ENCODE measurements at places on chromosomes 2 and 18. TPM values are rescaled to one million over a fixed set of nuclear protein-coding genes. Genes with fewer than 3 reads are reported as not detected.

Gene NETO1
- total RNA-seq = 19.8 TPM

GRCh38 chr2:213021971-213022899 lies 129.2 kb downstream of the IKZF2 start:
- DNase-seq = peak; percentile 88

DNA sequence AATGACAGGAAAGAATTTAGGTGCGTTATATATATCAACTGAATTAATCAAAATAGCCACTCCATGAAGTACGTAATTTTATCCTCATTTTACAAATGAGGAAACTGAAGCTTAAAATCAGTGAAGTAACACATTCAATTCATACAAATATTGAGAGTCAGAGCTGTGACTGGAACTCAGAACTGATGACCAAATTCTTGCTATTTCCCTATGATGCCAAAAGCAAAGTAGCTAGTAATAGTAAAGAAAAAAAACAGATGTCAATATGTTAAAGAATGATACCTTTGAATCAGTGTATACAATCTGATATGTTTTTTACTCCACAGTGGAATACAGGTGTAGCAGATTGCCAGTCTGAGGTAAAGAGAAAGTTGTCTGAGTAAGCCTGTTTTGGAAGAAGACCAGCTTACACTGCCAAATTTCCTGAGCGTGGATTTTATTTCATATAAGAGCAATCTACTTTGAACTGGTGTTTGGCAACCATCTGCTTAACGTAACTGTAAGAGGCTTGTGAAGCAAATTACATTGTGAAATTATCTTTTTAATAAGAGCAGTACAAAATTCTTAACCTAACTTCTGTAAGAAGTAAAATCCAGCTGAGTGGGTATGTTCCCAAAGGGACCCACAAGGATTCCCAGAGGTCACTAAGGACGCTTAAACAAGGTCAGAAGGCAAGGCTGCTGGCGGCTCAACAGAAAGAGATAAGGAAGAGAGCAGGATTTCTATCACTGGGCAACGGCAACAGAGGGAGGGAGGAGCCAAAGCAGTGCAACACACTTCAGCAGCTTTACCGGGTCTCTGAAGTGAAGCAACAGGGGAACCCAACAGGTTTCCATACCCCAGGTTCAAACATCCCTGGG lies 85.6 kb downstream of the IKZF2 start:
- DNase-seq = peak; percentile 29

Gene ANKRD30BL
- total RNA-seq = not detected

DNA sequence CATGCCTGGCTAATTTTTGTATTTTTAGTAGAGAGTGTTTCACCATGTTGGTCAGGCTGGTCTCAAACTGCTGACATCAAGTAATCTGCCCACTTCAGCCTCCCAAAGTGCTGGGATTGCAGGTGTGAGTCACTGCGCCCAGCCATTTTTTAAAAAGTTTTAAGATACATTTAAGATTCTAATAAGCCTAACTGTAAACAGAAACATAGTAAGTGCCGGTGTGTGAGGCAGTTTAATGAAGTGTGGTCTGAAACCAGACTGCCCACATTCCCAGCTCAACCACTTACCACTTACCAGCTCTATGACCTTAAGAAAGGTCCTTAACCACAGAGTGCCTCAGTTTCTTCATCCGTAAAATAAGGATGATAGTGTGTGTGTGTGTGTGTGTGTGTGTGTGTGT lies 42.4 kb downstream of the TMEM237 start:
- DNase-seq = peak; percentile 22

DNA sequence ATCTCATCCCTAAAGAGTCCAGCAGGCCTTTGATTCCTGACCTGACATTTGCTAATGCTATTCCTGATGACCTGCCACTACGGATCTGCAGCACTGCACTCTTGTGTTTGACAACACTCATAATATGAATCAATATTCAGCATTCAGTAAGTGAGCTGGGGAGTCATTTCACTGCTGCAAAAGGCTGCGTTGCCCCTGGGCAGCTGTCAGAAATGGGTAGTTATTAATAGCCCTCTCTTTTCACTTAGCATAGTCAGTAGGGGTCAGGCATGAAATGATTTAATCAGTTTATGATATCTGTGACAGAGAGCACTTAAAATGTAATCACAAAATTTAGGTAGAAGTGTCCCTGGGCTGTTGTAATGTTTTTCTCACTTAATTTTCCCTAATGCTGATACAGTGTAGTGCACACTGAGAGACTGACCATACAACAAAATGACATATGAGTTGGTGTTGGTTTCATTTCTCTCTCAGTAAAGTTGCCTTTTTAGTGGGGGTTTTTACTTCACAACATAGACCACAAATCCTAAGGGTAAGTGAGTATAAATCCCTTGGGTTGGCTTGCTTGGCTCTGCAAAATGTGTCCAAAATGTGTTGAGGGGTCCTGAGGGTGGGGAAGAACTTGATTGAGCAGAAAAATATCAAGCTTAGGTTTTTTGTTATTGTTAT lies 184.8 kb downstream of the CAMKMT start:
- DNase-seq = no peak

Gene SCN3A
- 1.4 TPM for total RNA-seq

GRCh38 chr18:43571078-43571689 lies 293.9 kb upstream of the SYT4 start:
- DNase-seq = peak; percentile 7

DNA sequence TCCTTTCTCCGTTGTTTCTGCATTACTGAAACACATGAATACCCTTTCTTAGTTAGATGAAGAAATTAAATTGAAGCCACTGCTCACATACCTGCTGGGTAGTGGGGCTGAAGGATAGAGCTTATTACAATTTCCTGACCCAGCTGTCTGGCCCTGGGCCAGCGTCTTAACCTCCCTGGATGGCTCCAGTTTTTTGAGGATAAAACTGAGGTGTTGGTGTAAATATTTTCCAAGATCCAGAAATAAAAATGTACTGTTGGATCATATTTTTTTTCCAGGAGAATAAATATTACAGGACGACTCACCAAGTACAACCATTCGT lies 3.5 kb downstream of the RNF144A start:
- no peak for DNase-seq

DNA sequence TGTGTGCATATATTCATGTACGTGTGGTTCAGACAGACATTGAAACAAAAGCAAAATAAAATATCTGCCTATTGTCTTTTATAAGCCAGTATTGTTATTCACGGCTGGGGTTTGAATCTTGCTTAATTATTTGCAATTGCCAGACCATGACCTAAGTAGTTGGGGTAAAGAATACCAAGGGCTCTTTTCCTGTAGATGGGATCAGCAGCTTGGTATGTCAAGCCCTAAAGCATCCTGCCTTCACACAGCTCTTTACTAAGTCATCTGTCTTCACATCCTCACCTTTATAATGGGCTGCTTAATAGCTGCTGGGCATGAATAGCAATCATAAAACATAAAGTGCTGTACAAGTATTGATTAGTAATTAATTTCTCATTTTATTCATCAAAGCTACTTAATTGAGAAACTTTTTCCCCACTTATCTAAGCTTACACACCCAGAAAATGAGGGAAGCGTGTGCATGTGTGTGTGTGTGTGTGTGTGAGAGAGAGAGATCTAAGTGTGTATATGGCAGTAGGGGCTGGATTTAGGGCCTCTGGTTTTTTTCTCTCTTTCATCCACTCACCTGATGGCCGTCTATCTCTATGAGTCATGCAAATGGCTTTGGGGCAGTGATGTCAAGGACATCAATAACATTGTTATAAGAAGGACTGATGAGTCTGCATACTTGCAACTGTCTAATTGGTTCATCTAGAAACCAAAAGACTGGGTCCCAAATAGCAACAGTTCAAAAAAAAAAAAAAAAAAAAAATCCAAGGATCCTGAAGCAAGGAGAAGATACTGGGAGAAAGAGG lies 244.1 kb upstream of the TNP1 start:
- peak; percentile 88 for DNase-seq

DNA sequence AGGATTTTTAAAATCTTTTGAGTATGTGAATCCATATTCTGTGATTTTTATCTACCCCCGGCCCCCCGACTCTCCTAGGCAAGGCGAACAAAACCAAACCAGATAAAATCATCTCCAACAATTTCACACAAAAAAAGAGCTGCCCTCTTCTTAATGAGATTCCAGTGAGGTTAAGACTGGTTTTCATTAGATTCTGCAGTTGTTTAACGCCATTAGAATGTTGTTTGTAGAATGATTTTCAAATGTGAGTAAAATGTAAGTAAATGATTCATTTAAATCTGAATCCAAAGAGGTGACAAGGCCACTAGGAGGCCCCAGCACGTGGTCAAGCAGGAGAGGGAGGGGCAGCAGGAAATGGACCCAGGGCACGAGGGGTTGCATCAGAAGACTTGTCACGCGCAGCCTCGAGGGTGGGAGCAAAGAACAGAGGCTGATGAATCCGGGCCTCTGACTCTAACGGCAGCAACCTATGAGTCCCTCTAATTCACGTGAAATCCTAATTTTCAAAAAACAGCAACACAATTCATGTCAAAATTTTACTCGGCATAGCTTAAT lies 24.3 kb upstream of the KLHL29 start:
- no peak for DNase-seq

DNA sequence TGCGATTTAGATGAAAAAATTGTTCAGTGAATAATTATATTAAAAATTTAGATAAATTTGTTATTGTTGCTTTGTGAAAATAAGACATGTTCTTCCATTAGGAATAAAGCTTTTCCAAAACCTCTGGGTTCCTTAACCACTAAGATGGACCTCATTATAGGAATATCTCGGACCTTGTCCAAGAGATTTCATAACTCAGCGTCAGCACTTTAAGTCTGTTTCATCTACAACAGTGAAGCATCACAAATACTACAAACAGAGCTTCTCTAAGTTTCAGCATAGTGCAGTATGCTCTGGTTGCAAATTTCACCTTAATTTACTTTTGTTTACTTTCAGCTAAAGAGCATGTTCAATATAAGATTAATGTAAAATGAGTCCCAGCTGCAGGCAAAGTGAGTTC lies 150.3 kb downstream of the UBE2E3 start:
- no peak for DNase-seq

- peak; percentile 20 for DNase-seq
Observed at GRCh38 chr2:191488135-191488534, 189.8 kb upstream of the NABP1 start.

- no peak for DNase-seq
Observed at GRCh38 chr18:56479841-56480240, 158.6 kb downstream of the TXNL1 start.

Gene INPP5D
- total RNA-seq = 14.7 TPM

Gene HOXD13
- total RNA-seq = not detected

Gene SLC5A7
- total RNA-seq = 0.05 TPM

Gene IL1A
- total RNA-seq = 0.43 TPM

- no peak for DNase-seq
Observed at GRCh38 chr2:123720760-123721159, 304.3 kb upstream of the CNTNAP5 start.

DNA sequence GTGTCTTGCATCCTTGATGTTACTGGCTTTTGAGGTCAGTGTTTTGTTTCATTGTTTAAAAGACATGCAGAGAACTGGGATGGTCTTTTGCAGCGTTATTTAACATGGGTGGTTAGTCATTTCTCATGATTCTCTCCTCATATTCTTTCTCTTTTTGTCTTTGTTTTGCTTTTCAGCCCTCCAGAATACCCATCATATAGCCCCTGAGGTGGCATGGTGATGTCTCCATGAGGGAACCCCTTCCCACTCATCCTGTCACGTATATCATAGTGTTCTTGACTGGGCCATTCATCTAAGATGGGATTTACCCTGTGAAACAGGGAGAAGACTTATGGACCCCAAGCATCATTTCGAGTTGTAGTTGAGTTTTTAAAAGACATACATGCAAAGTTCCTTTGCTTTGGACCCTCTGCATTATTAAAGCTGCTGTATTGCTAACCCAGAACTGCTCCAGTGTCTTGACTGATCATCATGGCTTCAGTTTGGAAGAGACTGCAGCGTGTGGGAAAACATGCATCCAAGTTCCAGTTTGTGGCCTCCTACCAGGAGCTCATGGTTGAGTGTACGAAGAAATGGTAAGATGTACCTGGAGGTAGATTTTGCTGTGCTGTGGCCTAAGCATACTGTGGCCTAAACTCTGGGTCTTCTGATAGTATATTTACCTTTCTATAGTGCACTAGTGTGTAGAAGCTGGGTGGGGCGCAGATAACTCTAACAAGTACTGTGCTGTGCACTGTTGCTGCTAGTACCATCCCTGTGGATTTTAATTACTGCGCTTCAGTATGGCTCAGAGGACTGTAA lies 1.4 kb downstream of the EHBP1 start:
- DNase-seq = no peak

Gene HRH4
- total RNA-seq = 0.17 TPM

- DNase-seq = no peak
Observed at GRCh38 chr2:1606421-1607235, 137.7 kb downstream of the PXDN start.

GRCh38 chr2:217951521-217952247 lies 51.1 kb downstream of the TNS1 start:
- DNase-seq = no peak

GRCh38 chr18:51044928-51045585 lies 15.0 kb downstream of the SMAD4 start:
- peak; percentile 51 for DNase-seq

DNA sequence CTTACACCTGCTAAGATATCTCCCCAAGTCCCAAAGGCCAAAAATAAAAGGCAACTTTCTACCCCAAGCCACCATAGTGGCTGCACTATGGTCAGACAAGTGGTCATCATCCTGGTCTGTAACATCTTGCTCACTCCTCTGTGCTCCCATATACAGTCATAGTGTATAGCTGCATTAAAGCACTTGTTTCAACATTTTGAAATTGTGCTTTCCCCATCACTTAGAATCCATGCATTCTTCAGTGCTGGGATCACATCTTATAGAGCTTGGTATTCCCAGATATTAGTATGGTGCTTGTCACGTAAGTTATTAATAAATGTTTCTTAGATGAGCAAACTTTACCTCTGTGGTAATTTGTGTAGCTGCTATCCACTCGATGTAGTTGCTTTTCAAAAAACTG lies 40.4 kb upstream of the CDC42EP3 start:
- DNase-seq = peak; percentile 80

Gene RNMT
- 48.5 TPM for total RNA-seq

GRCh38 chr18:48455555-48456478 lies 46.6 kb upstream of the ZBTB7C start:
- DNase-seq = peak; percentile 100

Gene DSG3
- 0.64 TPM for total RNA-seq

Gene PRKAG3
- not detected for total RNA-seq

GRCh38 chr2:102342888-102343287 lies 12.7 kb upstream of the IL18R1 start:
- DNase-seq = no peak

DNA sequence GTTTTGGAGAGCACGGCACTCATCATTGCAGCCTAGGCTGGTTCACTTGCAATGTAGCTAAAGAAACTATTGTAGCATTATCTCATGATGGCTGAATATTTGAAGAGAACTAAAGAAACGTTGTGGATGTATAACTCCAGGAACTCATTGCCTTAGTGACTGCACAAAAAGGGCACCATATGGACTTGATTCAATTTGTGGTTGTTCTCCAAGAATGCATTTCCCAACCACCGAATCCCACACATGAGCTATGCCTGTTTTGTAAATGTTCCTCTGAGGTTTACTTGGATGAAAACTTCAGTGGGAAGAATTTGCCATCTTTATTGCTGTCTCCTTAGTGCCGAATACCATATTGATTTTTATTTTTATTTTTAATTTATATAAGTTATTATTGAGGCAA lies 43.5 kb downstream of the DOK6 start:
- DNase-seq = peak; percentile 20

- no peak for DNase-seq
Observed at GRCh38 chr2:43233218-43234212, 7.1 kb upstream of the ZFP36L2 start.

- no peak for DNase-seq
Observed at GRCh38 chr2:120473522-120474271, 127.8 kb downstream of the INHBB start.
